CD4-positive, alpha-beta T cell treated with Interleukin-17A for 1 hour (primary cell): ENCODE measurements at places on chromosomes 3 and 15.
A peak's percentile ranks its signal among the peaks of the same experiment; 100 is the strongest.

GRCh38 chr3:51964521-51964920 is 2.7 kb downstream of the PCBP4 start:
- no peak for DNase-seq

- no peak for DNase-seq
These were observed 28.9 kb upstream of the KLHL6 start for GRCh38 chr3:183584246-183584913.

DNA sequence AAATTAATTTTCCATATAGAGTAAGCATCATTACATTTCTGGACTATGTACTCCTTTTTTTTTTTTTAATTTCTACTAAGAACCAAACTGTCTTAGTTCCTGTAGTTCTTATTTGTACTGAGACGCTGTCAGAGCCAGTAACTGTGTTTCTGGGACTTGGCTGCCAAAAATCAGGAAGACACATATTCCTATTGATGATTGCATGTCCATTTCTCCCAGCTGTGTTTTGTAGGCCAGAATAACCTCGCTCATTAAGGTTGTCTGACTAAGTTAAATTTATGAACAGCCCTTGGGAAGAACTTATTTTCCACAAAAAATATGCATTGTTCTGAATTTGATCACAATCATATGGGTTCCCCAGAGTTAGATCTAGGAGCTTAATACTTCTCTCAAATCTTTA is 29.5 kb downstream of the PLSCR5 start:
- no peak for DNase-seq

GRCh38 chr3:150184426-150185071 is 213.9 kb upstream of the PFN2 start:
- DNase-seq, result no peak

DNA sequence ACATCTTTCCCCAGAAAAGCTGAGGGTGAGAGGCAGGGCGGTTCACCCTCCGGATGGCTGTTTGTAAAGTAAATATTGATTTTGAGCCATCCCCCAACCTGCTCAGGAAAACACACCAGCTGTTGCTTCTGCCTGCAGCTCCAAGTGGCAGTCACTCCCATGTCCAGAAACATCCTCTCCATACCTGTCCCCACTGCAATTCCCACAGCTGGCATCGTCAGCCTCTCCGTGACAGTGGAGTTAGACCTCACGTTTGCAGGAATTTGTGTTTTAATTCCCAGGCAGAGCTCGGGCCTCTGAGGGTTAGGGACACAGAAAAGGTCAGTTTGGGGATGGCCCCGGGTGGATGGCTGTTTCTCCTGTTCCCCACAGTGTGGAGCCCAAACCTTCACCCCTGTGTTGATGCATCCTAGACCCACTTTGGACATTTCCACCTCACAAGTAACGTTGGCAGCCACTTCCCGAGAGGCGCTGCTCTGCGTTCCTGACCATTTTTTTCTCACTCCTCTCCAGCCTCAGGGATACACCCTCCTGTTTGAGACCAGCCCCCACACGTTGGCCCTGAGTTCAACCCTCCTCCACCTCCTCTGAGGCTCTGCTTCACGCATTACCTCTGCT is 11.8 kb upstream of the FAM174B start:
- DNase-seq, result no peak

DNA sequence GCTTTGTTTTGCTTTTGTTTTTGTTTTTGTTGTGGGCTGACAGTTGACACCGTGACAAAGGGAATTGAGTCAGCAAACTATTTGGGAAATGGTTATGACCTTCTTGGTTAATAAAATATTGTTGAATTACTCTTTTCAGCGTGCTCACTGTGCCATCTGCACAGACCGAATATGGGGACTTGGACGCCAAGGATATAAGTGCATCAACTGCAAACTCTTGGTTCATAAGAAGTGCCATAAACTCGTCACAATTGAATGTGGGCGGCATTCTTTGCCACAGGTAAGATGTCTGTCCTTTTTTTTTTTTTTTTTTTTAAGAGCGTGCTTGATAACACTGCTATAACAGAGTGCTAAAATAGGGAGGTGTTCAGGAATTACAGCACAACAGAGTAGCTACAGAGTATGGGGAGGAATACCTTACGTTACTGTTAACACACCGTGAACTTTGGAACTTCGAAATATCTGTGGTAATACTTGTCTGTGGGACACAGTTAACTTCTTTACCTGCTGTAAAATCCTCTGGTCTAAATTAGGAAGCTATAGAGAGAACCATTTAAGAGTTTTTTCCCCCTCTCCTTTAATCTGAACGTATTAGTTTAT is 48.2 kb downstream of the PRKCI start:
- no peak for DNase-seq

GRCh38 chr3:179452176-179452564 is 900 bp upstream of the GNB4 start:
- no peak for DNase-seq

DNA sequence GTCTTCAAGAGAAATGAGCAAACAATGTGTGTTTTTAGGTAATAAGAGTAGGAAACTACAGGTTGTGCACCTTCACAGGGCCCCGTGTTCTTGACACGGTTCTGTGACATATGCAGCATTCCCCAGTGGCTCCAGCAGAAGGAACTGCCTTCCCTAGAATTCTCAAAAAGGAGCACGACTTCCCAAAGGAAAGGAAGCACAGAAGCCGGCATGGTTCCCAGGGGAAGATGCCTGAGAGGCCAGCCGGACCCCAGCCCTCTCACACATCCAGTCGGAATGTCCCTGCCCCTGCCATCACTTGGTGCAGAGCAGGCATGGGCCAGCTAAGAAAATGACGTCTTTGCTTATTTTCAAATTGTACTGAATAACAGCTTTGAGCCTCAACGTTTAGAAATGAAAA is 187.3 kb upstream of the NSMCE3 start:
- no peak for DNase-seq

GRCh38 chr15:79773128-79773527 is 123.7 kb downstream of the MTHFS start:
- no peak for DNase-seq

DNA sequence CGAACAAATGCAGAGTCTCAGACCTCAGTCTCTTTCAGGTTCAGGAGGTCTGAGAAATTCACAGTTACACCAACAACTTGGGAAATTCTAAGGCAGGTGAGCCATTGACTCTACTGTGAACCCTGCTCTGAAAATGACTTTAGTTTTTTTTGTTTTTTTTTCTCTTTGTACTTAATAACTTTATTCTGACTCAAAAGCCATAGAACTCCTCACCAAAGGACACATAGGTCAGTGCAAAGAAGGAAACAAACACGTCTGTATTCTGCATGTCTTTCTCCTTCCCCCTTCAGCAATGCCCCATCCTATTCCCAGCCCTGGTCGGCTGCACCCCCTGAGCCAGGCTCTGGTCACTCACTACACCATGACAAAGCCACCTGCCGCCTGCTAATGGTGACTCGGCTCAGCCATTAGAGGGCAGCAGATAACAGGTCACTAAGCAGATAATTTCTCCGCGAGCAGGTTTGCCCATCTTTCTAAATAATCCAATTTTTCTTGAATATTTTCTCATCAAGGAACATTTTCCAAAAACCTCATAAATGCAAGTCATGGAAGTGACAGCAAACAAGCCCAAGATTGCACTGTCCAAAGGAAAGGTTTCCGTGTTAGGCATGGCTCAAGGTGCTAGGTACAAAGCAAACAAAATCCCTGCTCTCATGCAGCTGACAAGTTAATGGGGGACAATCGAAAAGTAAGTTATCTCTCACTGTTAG is 37.7 kb downstream of the TM4SF4 start:
- peak; percentile 34 for DNase-seq

- no peak for DNase-seq
These were observed 4.0 kb downstream of the CLRN1 start for GRCh38 chr3:150968341-150969035.

- DNase-seq, result no peak
These were observed 8.1 kb downstream of the GABRA5 start for GRCh38 chr15:26874774-26875475.

DNA sequence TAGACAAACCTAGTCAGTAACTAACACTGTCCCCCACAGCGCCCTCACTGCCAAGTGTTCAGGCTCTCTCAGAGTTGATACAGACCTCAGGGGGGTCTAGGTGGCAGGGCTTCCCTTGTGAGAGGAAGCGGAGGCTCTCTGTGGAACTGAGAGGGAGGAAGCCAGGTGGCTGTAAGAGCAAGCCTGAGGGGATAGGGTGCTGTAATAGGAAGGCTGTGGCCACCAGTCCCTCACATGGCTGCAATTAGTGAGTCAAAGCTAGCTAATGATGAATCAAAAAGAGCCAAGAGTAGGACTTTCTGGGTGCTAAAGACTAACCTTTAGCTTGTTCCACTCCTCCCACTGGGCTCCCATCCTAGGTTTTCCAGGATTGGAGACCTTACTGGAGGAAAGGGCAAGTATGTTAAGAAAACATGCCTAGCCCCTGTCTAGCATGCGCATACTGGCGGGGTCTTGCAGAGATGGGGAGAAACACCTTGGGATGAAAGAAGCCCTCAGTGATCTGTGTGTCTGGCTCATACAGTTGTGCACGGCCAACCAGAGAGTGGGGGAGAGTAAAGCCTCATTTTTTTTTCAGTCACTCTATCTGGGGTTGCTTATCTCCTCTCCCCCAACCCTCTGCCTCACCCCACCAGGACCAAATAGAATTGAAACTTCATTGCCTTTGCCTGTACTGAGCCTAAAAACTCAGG is 13.3 kb upstream of the SOX2 start:
- DNase-seq, result no peak

DNA sequence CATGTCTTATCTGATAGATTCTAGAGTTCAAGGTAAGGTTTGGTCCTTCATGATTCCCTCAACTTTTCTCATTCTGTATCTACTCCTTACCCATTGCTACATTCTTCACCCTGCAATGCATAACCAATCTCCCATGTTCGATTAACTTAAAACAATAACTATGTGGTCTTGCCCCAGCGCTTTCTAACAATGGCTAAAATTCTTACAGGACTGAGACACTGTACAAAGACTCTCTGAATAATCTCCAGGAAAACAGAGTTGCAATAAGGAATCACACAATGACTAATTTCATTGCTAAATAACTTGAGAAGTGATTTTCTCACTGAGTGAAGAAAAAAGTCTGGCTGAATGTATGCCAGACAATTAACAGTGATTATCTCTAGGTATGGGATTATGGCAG is 69.6 kb upstream of the FAM174B start:
- DNase-seq, result no peak

DNA sequence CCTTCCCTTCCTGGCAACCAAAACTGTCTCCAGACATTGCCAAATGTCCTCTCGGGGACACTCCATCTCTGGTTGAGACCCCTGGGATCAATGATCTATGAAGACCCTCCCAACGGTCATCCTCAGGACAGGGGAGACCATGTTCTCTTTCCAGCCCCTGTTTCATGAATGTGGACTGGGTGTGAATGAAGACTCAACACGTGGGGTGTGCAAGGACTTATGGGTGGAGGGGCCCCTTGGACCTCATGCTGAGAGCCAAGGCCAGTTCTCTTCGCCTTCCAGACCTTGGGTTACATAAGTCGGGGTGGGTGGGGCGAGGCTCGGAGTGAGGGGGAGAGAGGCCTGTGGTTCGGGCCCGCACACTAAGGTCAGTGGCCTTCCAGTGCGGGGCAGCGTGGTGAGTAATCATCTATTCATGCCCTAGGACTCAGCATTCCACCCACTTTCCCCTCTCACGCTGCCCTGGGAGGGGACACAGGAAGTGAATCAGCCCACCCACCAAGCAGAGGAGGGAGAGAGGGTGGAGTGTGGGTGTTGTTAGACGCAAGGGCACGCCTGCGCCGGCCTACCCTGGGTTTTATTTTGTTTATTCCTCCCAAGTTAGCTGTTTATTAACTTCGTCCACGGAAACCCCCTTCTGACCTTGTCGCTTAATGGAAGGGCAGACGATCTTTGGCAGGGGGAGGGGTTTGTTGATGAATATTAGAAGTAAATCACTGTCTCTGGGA is 6.7 kb downstream of the PAQR5 start:
- no peak for DNase-seq

GRCh38 chr3:55725681-55726500 is 238.8 kb upstream of the WNT5A start:
- no peak for DNase-seq
